ENCODE measurements at places on chromosomes 13 and 19.

DNA sequence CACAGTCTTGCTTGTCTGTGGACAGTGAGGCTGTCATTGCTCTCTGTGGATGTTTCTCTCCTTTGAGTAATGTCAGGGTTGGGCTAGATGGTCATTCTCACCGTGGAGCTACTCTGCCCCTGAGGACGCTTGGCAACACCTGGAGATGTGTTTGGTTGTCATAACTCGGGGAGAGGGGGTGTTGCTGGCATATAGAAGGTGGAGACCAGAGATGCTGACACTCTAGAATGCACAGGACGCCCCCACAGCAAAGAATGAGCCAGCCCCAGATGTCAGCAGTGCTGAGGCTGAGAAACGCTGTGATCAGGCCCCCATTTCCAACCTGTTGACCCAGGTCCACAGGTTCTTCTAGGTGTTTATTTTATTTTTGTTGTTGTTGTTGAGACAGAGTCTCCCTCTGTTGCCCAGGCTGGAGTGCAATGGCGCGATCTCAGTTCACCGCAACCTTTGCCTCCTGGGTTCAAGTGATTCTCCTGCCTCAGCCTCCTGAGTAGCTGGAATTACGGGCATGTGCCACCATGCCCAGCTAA lies 4.6 kb downstream of the CCDC124 start:
- DNase-seq, result no peak

- DNase-seq, result no peak
Measured at GRCh38 chr13:71801781-71802180, 65.2 kb downstream of the DACH1 start.

- DNase-seq, result no peak
Measured at GRCh38 chr13:20001366-20002190, 43.1 kb downstream of the ZMYM2 start.

GRCh38 chr13:40472427-40473220 lies 193.8 kb downstream of the FOXO1 start:
- DNase-seq, result no peak

DNA sequence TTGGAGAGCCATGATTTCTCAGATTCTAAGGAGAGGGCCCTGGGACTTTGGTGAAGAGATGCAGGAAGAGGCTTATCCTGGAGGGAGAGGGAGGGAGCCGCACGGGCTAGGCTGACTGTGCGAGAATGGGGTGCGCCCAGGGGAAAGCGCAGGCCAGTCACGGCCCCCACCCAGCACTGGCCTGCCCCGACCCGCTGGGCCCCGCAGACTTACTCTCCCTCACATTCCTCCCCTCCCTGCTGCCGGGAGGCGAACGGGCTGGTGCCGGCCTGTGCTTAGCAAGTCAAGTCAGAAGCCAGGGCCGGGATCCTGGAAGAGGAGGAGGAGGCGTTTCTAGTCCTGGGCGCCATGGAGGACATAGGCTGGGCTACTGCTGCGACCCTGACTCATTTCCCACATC lies 120.0 kb downstream of the CRYL1 start:
- peak; percentile 62 for DNase-seq

DNA sequence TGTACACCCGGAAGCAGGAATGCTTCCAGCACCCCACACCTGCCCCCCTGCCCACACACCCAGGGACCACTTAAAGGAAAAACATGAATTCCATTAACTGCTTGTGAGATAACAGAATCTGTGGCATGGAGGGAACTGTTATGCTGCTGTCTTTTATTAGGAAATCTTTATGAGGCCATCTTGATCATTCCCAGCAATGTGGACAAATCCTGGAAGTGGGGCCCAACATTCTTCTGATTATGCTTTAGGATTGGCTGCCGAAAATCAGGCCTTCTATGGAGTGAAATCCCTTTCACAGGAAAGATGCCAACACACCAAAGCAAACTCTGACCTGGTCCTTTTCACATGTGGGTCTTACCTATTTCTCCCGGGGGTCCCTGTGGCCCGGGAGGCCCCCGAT lies 114.5 kb downstream of the COL4A1 start:
- DNase-seq, result no peak

DNA sequence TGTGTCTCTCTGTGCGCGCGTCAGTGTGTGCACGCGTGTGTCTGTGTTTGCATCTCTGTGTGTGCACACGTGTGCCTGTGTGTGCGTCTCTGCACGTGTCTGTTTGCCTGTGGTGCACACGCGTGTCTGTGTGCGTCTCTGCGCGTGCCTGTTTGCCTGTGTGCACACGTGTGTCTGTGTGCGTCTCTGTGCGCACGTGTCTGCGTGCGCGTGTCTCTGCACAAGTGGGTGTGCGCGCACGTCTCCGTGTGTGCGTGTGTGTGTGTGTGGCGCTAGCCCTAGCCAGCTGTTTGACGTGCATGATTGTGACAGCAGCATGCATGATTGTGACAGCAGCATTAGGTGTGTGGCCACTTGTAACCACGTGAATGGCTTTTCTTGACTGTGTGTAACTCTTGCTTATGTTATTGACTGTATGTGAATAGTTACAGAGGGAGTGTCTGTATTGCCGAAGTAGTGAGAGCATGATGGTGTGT lies 31.1 kb downstream of the ZNF146 start:
- peak; percentile 50 for DNase-seq

All from type B pancreatic cell (in vitro differentiated cells).